Activated CD4-positive, alpha-beta T cell treated with anti-CD3 and anti-CD28 coated beads for 4 hours (primary cell): ENCODE measurements at places on chromosomes 16 and 17.

DNA sequence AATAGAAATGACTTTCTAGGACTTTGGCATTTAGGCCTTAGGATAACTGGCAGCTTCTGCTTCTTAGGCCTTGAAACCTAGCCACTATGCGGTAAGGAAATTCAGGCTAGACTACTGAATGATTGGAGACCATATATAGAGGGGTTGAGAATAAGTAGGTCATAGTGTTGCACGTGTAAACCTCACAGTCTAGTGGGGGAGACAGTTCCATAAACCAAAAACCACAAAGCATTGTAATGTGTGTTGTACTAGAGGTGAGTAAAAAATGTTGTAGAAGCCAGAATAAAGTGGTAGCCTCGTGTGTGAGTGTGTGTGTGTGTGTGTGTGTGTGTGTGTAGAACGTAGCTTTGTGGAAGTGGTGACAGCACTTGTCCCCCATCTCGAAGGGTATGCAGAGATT is 188.5 kb downstream of the MAP2K6 start:
- no peak for DNase-seq

DNA sequence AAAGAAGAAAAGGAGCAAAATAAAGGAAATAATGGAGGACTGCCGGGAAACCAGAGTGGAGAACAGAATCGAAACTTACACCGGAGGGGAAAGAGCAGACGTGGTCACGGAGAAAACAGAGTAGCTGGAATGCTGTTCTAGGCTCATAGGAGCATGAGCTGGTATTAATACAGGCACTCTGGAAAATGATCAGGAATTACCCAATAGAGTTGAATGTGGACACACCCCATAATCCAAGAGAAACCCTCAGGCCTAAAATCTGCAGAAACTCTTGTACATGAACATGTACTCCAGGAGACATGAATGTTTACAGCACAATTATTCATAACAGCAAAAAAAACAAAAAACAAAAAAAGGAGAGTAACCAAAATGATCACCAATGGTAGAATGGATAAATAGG is 77.7 kb downstream of the RPH3AL start:
- DNase-seq: no peak

GRCh38 chr16:719815-720446 is 1.0 kb upstream of the ANTKMT start:
- no peak for DNase-seq

- no peak for DNase-seq
Measured at GRCh38 chr17:9865586-9865985, 39.5 kb downstream of the RCVRN start.

DNA sequence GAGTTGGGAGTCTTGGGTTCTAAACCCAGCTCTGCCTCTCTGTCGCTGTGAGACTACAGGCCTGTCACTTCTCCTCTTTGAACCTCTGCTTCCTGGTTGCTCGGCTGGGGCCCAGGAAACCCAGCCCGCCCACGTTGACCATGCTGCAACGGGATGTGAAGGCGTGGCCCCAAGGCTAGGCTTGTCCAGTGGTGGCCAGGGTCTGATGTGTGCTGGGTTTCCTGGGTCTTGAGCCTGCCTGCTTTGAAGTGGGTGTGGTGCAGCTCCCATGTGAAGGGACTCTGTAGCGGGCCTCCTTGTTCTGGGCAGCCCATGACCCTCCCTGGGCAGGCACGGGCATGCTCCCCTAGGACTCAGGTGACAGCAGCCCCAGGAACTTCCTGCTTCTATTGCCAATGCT is 82.3 kb downstream of the SDR42E1 start:
- no peak for DNase-seq

GRCh38 chr17:56480501-56480900 is 113.0 kb upstream of the NOG start:
- DNase-seq: no peak

DNA sequence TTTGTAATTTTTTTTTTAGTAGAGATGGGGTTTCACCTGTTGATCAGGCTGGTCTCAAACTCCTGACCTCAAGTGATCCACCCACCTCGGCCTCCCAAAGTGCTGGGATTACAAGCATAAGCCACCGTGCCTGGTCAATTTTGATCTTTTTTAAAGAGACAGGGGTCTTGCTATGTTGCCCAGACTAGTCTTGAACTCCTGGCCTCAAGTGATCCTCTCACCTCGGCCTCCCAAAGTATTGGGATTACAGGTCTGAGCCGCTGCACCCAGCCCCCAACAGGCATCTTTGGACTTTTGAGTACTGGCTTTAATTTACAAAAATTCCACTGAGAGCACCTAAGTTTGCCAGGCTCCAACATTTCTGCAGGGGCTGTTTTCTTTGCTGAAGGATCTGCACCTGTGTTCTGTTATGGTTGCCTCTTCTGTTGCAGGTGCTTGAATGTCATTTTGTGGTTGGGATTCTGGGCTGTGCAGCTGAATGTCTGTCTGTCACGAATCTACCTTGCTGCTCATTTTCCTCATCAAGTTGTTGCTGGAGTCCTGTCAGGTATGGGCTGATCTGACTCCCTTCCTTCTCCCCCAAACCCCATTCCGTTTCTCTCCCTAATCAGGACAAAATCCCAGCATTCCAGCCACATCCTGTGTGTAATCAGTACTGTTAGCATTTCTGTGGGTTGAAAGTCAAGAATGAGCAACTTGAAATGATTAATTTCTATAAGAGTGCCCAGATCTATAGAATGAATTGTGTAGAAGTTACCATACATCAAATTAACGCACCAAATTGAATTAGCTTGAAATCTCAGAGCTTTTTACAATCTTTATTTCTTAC is 8.5 kb downstream of the G6PC1 start:
- DNase-seq: no peak

DNA sequence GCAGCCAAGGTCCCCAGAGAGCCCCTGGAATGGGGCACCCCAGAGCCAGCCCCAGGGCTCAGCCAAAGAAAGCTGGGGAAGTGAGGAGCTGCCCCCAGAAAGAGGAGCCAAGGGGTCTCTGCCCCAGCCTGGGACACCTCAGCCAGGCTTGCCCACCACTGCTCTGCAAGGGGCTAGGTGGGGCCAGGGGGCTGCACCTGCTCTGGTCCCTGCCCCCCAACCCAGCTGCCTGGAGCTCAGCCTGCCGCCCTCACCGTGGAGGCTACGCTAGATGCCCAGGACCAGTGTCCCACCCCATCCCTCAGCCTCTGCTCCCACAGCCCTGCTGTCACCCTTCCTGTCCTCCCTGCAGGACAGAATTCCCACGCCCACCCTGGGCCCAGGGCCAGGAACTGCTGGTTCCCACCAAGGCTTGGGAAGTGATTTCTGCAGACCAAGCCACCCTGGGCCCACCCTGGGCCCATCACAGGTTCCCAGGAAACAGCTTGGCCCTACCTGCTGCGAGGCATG is 28.1 kb upstream of the KRT17 start:
- no peak for DNase-seq

GRCh38 chr17:6023036-6023831 is 46.9 kb upstream of the WSCD1 start:
- no peak for DNase-seq

DNA sequence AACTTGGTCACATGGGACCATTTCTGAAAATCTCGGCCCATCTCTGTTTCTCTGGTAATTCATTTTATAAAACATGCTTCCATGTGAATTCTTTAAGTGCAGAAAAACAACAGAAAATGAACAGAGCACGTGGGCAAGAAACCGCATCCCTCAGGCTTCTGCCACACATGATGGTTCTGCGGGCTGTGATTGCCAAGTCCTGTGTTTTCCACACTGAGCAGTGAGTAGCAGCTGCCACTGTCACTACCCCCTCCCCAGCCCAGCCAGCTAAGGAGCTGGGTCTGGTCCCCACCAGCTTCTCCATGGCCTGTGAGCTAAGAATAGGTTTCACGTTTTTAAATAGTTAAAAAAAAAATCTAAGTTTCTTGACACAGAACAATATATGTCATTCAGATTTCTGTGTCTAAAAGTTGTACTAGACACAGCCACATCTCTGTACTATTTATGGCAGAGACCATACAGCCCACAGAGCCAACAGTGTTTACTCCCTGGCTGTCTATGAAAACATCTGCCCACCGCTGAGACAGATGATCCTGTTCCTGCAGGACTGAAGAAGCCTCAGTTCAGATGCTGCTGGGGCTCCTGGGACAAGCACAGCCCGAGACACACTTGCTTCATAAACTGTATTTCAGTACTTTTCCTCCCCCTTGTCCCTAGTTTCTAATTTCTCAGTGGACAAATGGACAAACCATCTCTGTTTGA is 41.5 kb downstream of the USP22 start:
- no peak for DNase-seq

DNA sequence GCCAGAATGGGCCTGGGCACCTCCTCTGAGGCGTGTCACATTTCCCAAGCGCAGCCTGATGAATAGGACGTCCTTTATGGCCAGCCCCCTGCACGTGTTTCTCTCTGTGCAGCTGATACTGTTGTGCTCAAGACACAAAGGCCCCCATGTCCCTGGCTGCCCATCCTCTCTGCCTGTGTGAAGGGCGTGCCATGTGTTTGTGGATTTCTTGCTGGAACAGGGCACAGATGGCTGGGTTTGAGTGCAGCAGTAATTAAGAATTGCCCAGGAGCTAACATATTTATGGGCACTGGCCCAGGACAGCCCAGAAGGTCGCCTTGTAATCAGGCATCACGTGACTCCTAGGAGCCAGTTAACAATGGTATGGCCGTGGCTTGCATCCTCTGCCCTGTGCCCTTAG is 181.1 kb downstream of the CCDC182 start:
- no peak for DNase-seq

DNA sequence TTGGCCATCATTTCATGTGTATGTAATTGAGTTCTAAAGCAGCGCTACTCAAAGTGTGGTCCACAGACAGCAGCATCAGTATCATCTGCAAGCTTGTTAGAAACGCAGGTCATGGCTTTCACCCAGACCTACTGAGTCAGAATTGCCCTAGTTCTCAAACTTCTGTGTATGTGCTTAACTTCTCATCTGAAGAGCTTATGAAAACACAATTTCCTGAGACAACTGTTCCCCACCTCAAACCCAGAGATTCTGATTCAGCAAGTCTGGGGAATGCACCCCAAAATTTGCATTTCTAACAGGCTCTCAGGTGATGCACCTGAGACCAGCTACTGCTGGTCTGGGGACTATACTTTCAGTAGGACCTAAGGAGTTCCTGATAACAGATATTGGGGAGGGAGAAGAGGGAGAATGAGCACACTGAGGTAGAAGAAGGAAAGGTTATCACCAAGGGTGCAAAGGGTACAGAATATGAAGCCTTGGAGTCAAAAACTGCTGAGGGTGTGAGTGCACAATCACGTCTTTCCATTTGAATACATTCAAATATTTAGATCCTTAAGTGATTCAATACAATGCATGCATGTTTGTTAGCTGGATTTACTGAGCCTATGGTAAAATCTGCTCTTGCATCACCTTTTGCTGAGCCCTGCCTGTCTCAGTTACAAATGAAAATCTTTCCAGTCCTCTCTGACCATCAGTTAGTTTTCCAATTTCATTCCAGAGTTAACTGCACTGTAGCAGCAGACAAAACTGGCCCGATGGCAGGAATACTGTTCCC is 29.2 kb upstream of the SKAP1 start:
- no peak for DNase-seq

DNA sequence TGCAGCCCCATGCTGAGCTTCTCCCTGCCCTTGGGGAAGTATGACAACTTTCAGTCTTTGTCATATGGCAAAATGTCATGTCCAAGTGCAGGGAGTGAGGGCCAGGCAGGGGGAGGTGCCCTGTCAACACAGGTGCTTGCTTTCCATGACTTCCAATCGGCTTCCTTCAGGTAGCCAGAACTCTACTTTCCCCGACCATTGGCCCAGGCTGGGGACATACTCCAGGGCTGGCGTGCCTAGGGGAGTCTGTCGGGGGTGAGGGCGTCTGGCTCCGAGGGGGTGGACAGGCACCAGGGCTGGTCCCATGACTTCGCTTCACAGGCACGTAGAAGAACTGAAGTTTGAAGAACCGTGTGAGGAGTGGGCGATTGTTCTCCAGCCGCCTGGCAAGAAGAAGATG is 19.8 kb upstream of the PIK3R6 start:
- no peak for DNase-seq

DNA sequence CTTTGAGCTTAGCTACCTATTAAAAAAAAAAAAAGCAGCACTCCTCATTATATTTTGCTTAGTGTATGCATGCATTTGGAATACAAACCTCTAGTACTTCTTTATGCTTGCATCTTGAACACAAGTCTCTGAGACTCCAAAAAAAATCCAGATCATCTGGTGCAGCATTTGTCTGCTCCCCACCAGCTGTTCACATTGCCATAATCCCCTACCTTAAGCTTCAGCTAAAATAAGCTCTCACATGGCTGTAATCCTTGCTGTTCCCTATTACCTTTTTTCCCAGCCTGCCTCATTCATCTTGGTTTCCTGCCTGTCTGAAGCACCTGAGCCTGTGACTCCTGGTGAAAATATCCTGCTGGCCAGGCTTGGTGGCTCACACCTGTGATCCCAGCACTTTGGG is 7.5 kb upstream of the NFATC2IP start:
- no peak for DNase-seq

DNA sequence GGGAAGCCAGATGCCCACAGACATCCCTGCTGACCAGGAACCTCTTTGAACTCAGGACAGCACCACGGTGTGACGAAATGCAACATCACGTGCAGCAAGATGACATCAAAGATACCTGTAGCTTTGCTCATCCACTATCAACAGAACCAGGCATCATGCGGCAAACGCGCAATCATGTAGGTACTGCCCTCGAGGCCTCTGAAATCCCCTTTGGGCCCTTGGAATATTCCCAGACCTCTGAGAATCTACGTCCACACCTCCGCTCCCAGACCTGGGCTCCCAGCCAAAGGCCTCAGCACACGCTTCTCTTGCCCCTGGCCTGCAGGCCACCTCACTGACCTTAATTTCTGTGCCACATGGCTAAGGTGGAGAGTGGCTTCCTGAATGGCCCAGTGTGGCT is 7.3 kb downstream of the CX3CL1 start:
- no peak for DNase-seq

GRCh38 chr17:68435361-68435760 is 21.9 kb downstream of the WIPI1 start:
- DNase-seq: no peak

DNA sequence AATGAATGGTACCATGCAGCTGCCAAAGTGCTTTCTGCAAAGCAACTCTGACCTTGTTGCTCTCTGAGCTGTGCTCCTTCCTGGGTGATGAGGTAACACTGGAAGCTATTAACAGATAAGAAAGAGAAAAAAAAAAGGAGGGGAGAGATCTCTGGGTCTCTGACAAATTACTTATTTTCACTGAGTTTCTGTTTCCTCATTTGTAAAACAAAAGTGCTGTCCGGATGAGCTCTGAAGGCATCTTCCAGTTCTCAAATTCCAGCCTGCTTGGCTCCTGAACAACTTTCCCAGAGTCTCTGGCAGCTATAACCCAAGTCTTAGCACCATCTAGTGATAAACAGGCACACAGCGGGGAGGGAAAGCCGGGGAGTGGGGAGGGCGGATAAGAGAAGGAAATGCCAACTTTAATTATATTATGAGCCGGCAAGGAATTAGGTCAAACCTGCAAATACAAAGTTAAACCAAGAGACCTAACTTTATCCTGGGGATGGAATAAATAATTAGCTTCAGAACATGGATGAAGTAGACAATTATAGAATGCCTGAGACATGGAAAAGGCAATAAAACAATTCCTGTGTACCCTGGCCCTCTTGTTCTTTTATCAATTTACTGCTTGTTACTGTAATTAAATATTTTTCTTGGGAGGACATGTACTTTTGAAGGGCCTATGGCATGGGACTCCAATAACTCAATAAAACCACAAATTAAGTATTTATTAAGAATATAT is 61.3 kb upstream of the KIFC3 start:
- DNase-seq: no peak

- DNase-seq: no peak
Measured at GRCh38 chr17:45425125-45425983, 7.3 kb downstream of the ARHGAP27 start.

GRCh38 chr16:50555952-50556673 is 7.9 kb downstream of the NKD1 start:
- DNase-seq: no peak

GRCh38 chr16:67157892-67158635 is 1.6 kb downstream of the TRADD start:
- DNase-seq: no peak
